ENCODE measurements at places on chromosomes 7 and 10.

DNA sequence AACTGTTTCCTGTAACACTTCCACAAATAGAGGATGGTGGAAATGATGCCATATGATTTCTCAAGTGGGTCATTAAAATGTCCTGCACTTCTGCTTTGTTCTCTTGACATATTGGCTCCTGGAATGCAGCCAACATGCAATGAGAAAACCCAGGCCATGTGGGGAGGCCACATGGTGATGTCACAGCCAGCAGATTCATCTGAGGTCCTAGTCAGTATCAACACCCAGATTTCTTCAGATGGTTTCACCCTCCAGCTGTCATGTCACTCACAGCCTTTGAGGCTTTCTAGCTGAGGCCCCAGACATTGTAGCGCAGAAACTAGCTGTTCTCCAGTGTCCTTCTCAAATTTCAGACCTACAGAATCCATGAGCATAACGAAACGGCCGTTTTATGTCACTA, 102.3 kb upstream of the NUPR2 start:
- DNase-seq = no peak

- no peak for DNase-seq
These were observed 97.7 kb upstream of the FEZF1 start for GRCh38 chr7:122402235-122402634.

DNA sequence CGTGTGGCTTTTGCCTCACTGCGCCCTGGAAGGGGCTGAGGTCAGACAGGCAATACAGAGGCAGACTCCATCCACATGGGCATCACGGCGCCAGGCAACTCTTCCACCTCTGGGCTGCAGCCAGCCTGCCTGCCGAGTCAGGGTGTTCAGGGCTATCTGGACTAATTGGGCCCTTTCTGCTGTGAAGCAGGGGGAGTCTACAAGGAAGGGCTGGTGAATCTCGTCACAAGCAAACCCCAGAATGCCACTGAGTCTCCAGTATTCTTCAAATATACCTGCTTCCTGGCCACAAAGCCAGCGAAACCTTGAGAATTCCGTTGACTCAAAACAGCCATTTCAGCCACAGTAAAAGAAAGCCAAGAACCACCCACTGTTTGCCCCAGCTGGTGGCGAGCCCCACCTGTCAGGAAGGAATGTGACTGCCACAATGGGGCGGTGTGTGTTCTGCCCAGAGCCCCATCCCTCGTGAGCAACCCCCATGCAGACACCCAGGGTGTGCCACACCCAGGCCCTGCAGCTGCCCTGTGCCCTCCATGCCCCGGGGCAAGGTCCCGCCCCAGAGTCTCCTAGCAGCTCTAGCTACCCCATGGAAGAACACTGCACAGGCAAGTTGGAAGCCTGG, 117.3 kb downstream of the FAM53B start:
- peak; percentile 54 for DNase-seq

DNA sequence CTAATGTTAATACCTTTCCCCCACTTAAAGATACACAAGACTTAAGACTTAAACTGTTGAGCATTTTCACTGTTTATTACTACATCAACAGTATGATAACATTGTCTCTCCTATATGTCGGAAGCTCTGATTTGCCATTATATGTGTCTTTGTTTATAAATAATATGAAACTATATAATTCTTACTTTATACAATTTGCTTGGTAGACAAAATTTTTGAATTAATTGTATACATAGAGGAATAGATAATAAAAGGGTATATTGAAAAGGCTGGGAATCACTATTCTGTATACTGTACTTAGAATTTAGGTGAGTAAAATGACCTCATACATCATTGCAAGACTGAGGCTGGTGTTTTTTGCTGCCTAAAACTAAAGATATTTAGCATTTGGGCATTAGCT, 82.1 kb upstream of the HDAC9 start:
- DNase-seq = no peak

GRCh38 chr10:104591441-104591840, 49.6 kb upstream of the SORCS3 start:
- no peak for DNase-seq

DNA sequence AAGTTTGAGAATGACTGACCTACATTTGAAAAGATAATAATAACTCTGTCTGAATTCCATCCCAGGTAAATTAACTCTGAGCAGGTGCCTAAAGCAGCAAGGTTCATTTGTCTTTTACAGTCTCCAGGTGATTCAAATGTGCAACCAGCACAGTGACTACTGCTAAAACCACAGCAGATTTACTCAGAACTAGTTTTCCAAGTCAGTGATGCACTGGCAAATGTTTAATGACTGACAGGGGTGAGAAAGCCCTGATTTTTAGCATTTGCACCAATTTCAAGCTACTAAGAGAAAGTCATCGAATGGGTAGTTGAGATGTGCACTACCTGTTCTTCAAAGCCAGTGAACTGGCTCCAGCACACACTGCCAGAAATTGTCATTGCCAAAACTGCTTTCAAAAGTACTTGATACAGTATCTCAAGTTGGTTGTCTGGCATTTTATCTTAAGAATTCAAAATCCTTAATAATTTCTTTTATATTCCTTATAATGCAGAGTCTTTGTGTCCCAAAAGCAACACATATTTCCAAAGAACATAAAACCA, 60.3 kb downstream of the ATOH7 start:
- DNase-seq = no peak

DNA sequence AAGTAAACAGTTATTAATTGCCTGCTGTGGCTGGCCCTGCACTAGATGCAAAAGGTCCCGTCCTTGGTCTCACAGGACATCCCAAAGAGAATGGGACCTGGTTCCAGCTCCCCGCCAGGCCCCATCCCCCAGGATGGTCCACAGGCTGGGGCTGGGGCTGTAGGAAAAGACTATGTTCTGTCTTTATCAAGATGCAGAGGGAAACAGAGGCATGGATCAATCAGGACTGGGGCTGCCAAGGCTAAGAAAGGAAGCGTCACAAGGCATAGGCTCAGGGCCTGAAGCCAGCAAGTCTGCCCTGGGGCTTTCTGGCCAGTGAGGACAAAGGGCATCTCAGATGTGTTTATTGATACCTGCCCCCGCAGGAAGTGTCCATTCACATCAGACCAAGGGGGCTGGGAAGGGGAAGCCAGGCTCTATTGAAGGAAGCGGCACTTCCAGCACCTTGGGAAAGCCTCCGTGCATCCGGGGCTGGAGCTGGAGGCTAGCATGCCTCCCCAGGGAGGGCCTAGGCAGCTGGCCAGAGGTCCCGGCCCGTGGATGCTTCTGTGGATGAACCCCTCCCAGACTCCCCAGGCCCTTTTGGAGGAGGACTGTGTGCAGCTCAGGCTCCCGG, 5.8 kb downstream of the VSIR start:
- DNase-seq = no peak

DNA sequence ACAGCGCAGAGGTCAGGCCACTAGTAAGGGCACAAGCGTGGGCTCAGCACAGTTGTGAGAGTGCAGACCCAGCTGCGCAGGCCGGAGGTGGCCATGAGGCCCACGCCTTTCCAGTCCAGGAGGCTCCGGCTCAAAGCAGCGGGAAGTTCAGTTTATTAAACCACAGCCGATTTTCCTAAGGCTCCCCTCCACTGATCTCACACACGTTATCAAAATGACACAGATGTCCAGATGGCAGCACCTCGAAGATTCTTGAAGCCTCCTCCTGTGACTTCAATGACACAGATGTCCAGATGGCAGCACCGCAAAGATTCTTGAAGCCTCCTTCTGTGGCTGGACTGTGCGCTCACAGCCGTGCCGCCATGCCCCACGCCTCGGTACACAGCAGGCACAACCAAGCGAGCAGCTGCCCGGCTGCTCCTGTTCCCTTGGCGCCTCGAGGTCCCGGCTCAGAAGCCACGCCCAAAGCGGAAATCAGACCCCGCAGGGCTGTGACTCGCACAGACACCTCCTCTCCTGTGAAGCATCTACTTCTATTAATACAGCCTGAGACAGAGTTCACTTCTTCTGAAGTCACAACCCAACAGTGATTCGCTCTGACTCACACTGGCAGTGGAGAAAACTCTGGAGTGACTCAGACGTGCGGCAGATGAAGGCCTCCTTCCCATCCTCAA, 122.7 kb downstream of the MAD1L1 start:
- peak; percentile 70 for DNase-seq

DNA sequence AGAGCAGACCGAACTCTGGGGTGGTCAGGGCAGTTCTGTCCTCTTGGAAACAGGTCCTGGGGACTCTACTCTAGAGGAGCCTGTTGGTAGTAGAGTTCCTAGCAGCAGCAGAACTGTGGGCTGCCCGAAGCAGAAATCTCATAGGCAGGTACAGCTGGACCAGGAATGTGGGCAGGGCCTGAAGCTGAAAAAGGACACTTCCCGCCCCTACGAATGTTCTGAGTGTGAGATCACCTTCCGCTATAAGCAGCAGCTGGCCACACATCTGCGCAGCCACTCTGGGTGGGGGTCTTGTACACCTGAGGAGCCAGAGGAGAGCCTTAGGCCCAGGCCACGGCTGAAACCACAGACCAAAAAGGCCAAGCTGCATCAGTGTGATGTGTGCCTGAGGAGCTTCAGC, 8.3 kb upstream of the ZNF783 start:
- no peak for DNase-seq

DNA sequence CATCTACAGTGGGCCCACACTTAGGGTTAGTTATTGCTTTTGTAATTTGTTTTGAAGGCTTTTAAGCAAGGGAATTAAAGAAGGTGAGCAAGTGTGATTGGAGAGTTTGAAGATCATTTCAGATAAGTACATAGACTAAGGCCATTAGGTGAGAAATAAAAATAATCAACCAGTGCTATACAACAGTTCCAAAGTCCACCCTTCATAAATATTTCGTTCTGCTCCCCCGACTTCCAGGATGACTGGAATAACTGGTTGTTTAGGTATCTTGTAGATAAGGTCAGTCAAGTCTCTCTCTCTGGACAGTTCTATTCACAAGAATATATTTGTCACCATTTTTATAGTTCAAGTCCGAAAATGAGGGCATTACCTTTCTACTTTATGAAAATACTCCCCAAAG, 98.0 kb upstream of the MBL2 start:
- DNase-seq = no peak

DNA sequence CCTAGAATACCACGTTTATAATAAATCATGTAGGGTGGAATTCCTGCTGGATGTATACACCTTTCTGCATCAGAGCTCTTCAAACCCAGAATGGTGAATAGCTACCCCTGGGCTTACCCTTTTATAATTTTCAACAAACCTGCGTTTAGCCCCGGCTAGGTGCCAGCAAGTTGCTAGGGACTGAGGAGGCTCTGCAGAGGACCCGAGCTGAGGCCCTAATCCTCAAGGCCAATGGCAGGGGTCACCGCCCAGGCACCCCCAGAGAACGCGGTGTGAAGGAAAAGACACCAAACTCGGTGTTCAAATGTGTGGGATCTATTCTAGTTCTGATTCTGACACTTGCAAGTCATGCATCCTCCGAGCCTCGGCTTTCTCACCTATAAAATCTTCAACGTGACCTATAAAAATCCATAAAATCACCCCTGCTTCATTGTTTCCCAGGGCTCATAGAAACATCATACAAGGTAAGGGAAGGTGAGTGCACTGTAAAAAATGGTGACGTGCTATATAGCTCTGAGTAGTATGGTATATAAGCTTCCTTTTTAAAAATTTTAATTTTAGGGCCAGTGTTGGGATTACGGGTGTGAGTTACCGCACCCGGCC, 2.5 kb upstream of the ANXA11 start:
- DNase-seq = no peak

Data from stimulated activated CD4-positive, alpha-beta T cell treated with anti-CD3 and anti-CD28 coated beads, Interleukin-2, amount 100 ng/mL, for 24 hours (primary cell).